ENCODE measurements at places on chromosomes 7 and 10. TPM values are rescaled to one million over a fixed set of nuclear protein-coding genes. Genes with fewer than 3 reads are reported as not detected.
A peak's percentile ranks its signal among the peaks of the same experiment; 100 is the strongest.

Gene ELN
- total RNA-seq, result 65.7 TPM

- H3K27ac ChIP-seq, result no peak overlapping the region
- no peak overlapping the region for H3K4me3 ChIP-seq
- H3K4me1 ChIP-seq, result no peaks in the 10 kb centered on the region
- no peaks in the 10 kb centered on the region for H3K36me3 ChIP-seq
- no peaks in the 10 kb centered on the region for H3K27me3 ChIP-seq
Measured at GRCh38 chr7:104826135-104826534, 187.9 kb upstream of the KMT2E start.

Gene PSD
- total RNA-seq, result 0.24 TPM

Gene PNLIPRP2
- total RNA-seq, result not detected

- H3K36me3 ChIP-seq, result no peaks in the 10 kb centered on the region
- H3K4me1 ChIP-seq, result peaks cover 41% of the 10 kb centered on the region
- H3K4me3 ChIP-seq, result no peak overlapping the region
- DNase-seq, result peak; percentile 93
- H3K27me3 ChIP-seq, result no peaks in the 10 kb centered on the region
Measured at GRCh38 chr10:119025776-119026175, 3.7 kb upstream of the NANOS1 start.

GRCh38 chr10:133264461-133264860 is 12.2 kb downstream of the ADAM8 start:
- DNase-seq, result no peak
- H3K36me3 ChIP-seq, result no peaks in the 10 kb centered on the region
- H3K4me3 ChIP-seq, result no peak overlapping the region
- H3K4me1 ChIP-seq, result peaks cover 4% of the 10 kb centered on the region

Gene GRM3
- not detected for total RNA-seq

DNA sequence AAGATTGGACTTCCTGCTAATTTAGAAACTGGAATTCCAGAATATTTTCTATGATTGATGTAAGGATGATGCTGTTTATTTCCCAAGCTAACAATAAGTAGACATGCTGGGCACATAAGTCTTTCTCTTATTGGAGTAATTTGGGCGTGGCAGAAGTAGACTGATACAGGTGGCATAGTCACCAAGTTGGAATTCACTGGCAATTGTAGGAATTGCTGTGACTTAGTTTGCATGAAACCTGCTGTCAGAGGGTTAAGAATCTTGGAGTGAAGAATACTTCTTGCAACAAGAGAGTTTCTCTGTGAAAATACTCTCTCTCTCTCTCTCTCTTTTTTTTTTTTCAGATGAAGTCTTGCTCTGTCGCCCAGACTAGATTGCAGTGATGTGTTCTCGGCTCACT is 569.7 kb downstream of the REEP3 start:
- H3K36me3 ChIP-seq, result no peaks in the 10 kb centered on the region
- H3K4me1 ChIP-seq, result no peaks in the 10 kb centered on the region
- peak; percentile 4 for DNase-seq
- no peaks in the 10 kb centered on the region for H3K27me3 ChIP-seq
- no peak overlapping the region for H3K4me3 ChIP-seq
- H3K27ac ChIP-seq, result no peak overlapping the region

Gene FAM25A
- not detected for total RNA-seq

Gene SPAG6
- not detected for total RNA-seq

DNA sequence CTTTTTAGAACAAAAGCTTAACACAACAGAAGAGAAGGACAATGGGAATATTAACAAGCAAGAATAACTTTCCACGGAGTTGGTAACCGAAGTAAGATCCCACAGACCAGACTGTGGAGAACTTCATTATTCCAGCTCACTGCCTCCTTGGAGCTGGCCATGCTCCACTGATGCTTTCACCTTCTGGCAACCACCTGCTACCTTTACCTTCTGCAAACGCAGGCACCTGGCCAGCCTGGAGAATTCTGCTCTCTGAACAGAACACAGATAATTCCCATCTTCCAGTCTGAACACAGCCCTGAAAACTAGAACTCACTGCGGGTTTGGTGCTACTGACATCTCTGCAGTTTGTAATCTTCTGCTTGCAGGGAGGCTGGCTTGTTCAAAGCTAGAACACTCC is 66.5 kb downstream of the JAZF1 start:
- H3K4me1 ChIP-seq, result peaks cover 18% of the 10 kb centered on the region
- peak; percentile 83 for DNase-seq
- no peak overlapping the region for H3K4me3 ChIP-seq

Gene C1GALT1
- 59.1 TPM for total RNA-seq

DNA sequence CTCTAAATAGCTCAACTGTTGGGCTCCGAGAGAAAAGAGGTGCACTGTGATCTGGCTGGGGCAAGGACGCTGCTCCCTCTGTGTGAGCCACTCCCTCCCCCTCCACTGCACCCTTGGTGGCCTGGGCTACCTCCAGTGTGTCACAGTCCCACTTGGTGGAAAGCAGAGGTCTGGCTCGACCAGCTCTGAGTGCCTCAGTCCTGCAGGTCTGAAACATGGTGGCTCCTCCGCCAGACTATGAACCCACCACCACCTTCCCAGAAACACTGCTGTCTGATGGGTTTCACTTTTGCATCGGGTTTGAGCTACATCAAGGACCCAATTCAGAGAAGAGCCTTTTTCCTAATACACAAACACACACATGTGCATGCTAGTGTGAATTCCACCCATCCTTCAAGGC is 500.1 kb downstream of the RPS24 start:
- no peaks in the 10 kb centered on the region for H3K4me1 ChIP-seq
- no peak overlapping the region for H3K27ac ChIP-seq
- DNase-seq, result no peak
- no peaks in the 10 kb centered on the region for H3K36me3 ChIP-seq
